Midbrain (tissue), 1 donor: ENCODE measurements at places on chromosomes 5 and 9.

DNA sequence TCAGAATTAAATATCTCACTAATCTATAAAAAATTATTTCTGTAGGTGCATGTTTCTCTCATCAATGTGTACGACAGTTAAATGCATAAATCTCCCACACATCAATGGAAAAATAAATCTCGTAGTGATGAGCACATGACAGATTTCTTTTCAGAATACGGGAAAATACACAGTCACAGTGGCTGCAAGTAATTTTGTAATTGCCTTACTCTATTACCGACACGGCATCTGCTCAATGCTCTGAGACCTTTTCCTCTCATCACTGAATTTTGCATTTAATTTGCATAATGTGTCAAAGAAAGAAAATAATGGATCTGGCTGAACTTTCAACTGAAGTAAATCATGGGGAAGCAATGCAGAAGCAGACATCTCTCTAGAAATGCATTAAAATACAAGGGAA, 37.2 kb downstream of the PDE4D start:
- DNase-seq: no peak

DNA sequence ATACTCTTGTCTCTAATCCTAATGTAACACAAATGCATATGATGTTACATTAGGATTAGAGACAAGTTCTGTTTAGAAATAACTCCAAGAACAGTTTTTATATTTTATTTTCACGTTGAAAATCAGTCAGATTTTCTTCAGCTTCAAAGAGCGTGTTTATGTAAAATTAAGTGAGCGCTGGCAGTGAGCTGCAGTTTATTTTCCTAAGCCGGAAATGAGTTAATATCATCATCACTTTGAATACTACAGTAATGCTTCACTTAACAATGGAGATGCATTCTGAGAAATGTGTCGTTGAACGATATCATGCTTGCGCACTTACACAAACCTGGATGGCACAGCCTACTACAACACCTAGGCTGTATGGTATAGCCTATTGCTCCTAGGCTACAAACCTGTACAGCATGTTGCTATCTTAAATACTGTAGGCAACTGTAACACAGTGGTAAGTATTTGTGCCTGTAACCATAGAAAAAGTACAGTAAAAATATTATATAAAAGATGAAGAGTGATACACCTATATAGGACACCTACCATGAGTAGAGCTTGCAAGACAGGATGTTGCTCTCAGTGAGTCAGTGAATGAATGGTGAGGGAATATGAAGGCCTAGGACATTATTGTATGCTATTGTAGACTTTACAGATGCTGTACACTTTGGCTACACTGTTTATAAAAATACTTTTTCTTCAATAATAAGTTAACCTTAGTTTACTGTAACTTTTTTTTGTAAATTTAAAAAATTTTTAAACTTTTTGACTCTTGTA, 65.9 kb upstream of the C5orf46 start:
- no peak for DNase-seq

DNA sequence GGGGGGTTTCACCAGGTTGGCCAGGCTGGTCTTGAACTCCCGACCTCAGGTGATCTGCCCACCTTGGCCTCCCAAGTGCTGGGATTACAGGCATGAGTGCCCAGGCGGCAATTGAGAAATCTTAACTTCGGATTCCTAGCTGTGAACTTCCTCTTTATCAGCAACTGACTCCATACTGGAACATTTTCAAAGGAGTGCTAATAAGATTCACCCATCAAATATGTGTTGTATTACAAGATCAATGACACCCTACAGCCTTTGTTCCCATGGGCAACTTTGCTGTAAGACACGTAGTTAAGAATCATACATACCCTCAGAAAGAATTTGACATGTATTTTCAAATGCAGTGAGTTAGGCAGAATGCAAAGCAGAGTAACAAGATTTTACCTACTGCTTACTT, 23.1 kb upstream of the ACOT12 start:
- no peak for DNase-seq

- no peak for DNase-seq
Observed at GRCh38 chr9:131273856-131274673, 2.2 kb downstream of the FAM78A start.

DNA sequence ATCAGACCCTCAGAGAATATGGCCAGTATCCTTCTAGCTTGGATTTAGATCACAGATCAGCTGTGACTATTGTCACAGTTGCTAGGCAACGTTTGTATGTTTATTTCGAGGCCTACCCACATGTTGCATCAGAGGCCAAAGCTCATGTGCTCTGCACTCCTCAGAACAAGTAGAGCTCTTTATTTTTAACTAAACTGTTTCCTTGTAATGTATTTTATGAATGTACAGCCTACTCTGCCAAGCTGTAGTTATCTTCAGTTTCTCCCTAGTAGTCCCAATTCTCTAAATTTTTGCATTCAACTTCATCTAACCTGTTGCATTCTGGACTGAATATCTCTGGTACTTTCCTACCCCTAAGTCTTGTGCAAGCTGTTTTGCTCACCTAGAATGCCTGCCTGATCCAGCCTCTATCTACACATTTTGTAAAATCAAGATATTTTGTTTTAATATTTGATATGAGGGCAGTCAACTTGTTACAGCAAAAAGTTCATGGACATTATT, 52.8 kb downstream of the CAST start:
- DNase-seq: no peak
